Esophagus mucosa (tissue), 1 donor: ENCODE measurements at places on chromosomes 13 and 19. TPM values are rescaled to one million over a fixed set of nuclear protein-coding genes. Genes with fewer than 3 reads are reported as not detected.

DNA sequence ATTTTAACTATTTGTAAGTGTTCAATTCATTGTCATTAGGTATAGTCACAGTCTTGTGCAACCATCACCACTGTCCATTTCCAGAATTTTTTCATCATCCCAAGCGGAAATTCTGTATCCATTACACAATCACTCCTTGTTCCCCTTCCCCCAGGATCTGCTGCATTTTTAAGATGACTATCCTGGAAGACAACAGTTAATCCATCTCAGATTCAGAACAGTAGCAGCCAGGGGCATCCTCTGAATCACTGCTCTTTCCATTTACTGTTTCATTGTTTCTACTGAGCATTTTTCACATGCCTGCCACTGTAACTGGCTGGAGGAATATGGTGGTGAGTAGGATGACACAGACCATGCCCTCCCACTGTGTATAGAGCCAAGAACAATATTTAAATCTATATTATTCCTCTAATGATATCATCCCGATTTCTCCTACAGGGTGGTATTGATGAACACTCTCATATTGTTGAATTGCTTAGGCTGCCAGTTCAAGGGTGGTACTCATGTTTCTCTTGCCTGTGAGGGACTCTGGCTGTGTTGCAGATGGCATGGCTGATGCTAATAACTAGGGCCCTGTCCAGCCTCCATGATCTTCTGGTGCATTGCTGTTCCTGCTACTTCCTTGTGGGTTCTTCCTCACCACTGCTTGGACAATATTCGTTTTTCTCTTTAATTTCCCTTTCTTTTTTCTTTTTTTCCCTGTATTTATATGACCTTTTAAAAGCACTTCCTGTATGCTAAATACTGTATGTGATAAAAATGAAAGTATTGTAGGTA, 59.0 kb downstream of the WDFY2 start:
- ATAC-seq, result peak; percentile 41

GRCh38 chr19:41595258-41595889, 19.4 kb downstream of the CEACAM21 start:
- ATAC-seq, result peak; percentile 86

GRCh38 chr13:34034411-34034810, 216.5 kb downstream of the RFC3 start:
- ATAC-seq, result no peak

GRCh38 chr19:31260171-31260933, 88.9 kb downstream of the TSHZ3 start:
- ATAC-seq, result no peak

- no peak for ATAC-seq
Observed at GRCh38 chr19:35264268-35265125, 4.3 kb upstream of the USF2 start.

Gene SLITRK6
- total RNA-seq, result 4.0 TPM

Gene KASH5
- not detected for total RNA-seq

Gene ELANE
- total RNA-seq, result not detected

Gene CERS1
- total RNA-seq, result not detected

Gene GEMIN7
- total RNA-seq, result 18.7 TPM
